ENCODE measurements at places on chromosomes 5 and 9. TPM values are rescaled to one million over a fixed set of nuclear protein-coding genes. Genes with fewer than 3 reads are reported as not detected.
A peak's percentile ranks its signal among the peaks of the same experiment; 100 is the strongest.

CAMK2A gene
- 4.9 TPM for total RNA-seq

INIP gene
- 12.6 TPM for total RNA-seq

PDE8B gene
- 22.2 TPM for total RNA-seq

SLC44A1 gene
- total RNA-seq, result 10.7 TPM

ACER2 gene
- 5.5 TPM for total RNA-seq

PSMB7 gene
- total RNA-seq, result 207 TPM

GRCh38 chr5:55599148-55600050 lies 64.6 kb upstream of the PLPP1 start:
- DNase-seq, result peak; percentile 70
- no peaks in the 10 kb centered on the region for H3K4me1 ChIP-seq
- no peaks in the 10 kb centered on the region for H3K36me3 ChIP-seq
- H3K27ac ChIP-seq, result peak overlapping the region; percentile 91

GRCh38 chr5:89444088-89444487 lies 561.1 kb upstream of the MEF2C start:
- H3K4me3 ChIP-seq, result no peak overlapping the region
- H3K36me3 ChIP-seq, result no peaks in the 10 kb centered on the region

- H3K27ac ChIP-seq, result peak overlapping the region; percentile 97
- no peaks in the 10 kb centered on the region for H3K4me1 ChIP-seq
- DNase-seq, result peak; percentile 90
- H3K4me3 ChIP-seq, result peak overlapping the region; percentile 63
- H3K27me3 ChIP-seq, result no peaks in the 10 kb centered on the region
- peaks cover 30% of the 10 kb centered on the region for H3K36me3 ChIP-seq
Observed at GRCh38 chr9:121299467-121300282, 31.7 kb downstream of the GSN start.

- H3K27ac ChIP-seq, result peak overlapping the region; percentile 75
- no peaks in the 10 kb centered on the region for H3K27me3 ChIP-seq
- peaks cover 22% of the 10 kb centered on the region for H3K4me1 ChIP-seq
- H3K4me3 ChIP-seq, result no peak overlapping the region
- H3K36me3 ChIP-seq, result no peaks in the 10 kb centered on the region
- DNase-seq, result no peak
Observed at GRCh38 chr5:67695369-67695768, 498.8 kb upstream of the CD180 start.

DNA sequence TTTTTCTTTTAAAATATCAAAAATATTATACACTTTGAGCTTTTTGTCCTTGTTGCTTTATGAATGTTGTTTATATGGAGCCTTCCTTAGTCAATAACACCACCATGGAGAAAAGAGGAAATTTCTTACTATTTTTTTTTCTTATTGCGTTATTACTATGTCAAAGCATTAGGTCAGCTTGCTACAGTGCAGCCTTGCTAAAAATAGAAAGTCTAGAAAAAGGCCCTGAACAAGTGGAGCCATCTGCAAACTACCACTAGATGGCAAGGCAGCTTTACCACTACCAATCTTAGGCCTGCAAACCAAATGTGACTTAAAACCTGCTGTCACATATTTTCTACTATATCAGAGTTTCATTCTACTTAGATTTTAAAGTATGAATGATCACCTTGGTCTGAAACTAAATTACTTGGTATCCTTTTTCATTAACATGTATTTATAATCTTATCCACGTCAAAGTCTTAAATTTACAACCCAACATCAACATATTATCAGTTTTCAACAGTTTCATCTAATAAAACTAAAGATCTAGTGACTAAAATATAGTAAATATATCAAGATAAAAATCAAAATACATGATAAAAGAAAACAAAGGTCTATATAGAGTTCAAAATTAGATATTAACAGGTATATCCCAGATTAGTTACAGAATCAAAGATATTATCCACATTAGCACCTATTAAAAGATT lies 113.1 kb upstream of the ACOT12 start:
- H3K4me1 ChIP-seq, result peaks cover 12% of the 10 kb centered on the region
- H3K4me3 ChIP-seq, result no peak overlapping the region
- H3K36me3 ChIP-seq, result no peaks in the 10 kb centered on the region

- H3K27ac ChIP-seq, result no peak overlapping the region
- no peak for DNase-seq
- no peaks in the 10 kb centered on the region for H3K4me1 ChIP-seq
- H3K4me3 ChIP-seq, result no peak overlapping the region
- no peaks in the 10 kb centered on the region for H3K27me3 ChIP-seq
Observed at GRCh38 chr5:177548495-177548894, 5.9 kb downstream of the FAM193B start.

DNA sequence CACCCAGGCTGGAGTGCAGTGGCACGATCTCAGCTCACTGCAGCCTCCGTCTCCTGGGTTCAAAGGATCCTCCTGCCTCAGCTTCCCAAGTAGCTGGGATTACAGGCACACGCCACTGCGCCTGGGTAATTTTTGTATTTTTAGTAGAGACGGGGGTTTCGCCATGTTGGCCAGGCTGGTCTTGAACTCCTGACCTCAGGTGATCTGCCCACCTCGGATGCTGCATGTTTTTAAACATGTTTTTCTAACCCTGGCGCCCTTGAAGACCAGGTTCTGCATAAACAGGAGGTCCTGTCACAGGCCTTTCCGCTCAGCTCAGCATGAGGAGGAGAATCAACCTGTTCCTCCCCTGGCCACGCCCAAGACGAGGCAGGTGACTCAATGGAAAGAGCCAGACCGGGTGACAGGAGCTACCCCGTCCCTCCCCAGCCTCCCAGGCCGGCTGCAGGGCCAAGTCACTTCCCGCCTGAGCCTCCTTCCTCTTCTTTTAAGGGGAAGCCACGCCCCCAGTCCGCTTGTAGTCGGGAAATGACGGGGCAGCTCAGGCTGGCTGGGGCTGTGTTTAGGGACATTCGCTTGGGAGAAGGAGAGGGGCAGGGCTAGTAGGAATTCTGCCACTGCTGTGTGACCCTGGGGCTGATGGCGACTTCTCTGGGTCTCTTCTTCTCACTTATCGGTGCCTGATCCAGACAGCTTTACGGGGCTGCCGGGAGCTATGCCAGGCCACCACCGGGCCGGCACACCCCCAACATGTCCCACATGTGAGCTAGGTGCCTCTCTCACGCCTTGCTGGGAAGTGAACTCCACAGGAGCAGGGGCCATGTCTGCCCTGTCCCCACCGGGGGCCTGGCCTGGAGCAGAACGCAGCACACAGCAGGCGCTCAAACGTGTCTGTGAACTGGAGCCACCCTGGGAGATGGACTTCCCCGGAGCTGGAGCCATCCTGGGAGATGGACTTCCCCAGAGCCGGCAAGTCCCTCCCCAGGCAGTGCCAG lies 6.1 kb downstream of the NOTCH1 start:
- H3K27ac ChIP-seq, result peak overlapping the region; percentile 71
- peak; percentile 96 for DNase-seq
- H3K4me1 ChIP-seq, result peaks cover 90% of the 10 kb centered on the region
- H3K36me3 ChIP-seq, result no peaks in the 10 kb centered on the region

DNA sequence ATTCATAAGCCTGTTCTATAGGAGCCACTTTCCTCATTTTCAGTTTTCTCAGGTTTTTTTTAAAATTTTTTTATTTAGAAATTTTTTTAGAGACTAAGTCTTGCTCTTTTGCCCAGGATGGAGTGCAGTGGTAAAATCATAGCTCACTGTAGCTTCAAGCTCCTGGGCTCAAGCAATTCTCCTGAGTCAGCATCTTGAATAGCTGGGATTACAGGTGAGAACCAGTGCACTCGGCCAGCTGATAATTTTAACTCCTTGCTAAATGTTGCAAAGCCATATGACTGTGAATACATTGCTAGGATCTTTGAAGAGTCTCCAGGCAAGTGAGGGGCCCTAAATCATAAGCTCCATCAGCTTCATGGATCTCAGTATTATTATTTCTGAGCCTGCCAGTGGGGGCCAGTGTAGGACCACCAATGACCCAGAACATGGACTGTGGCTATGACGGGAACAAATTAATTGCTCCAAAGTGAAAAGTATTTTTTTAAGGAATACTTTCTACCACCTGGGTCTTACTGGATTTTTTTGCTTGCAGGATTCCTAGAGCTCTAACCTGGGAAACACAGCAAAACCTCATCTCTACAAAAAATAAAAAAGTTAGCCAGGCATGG lies 5.7 kb upstream of the GAPVD1 start:
- no peaks in the 10 kb centered on the region for H3K27me3 ChIP-seq
- no peak overlapping the region for H3K4me3 ChIP-seq
- no peak for DNase-seq
- no peak overlapping the region for H3K27ac ChIP-seq
- H3K4me1 ChIP-seq, result no peaks in the 10 kb centered on the region

DNA sequence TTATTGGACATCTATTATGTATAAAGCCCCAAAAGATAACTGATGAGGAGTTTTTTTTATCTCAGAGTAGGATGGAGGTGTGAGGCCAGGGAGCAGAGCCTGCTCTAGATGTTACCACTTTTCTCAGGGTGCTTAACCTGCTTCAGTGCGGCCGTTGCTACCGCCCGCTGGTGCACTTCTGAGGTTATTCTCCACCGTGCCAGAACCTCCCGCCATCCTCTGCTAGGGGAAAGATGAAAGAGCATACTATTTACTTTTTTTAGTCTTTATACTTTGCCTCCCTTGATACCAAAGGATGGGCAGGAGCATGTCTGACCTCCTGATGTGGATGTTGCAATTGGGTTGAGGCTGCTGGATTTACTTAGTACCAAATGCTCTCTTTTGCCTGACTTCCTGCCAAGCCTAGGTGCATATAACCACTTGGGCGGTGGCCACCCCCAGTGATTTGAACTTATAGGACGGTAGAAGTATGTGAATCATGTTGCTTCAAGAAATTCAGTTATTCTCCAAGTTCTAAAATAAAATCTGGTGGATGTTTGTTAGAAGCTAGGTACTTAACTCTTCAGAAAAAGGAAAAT lies 71.1 kb upstream of the HSPB3 start:
- no peak for DNase-seq
- H3K4me3 ChIP-seq, result no peak overlapping the region
- no peaks in the 10 kb centered on the region for H3K27me3 ChIP-seq

GRCh38 chr9:137339045-137339907 lies 37.2 kb upstream of the NRARP start:
- H3K27ac ChIP-seq, result no peak overlapping the region
- H3K4me3 ChIP-seq, result no peak overlapping the region
- no peaks in the 10 kb centered on the region for H3K27me3 ChIP-seq
- DNase-seq, result no peak

GRCh38 chr5:170748951-170749471 lies 34.5 kb upstream of the GABRP start:
- no peak overlapping the region for H3K27ac ChIP-seq
- H3K4me1 ChIP-seq, result no peaks in the 10 kb centered on the region
- H3K36me3 ChIP-seq, result no peaks in the 10 kb centered on the region
- peak; percentile 49 for DNase-seq
- H3K27me3 ChIP-seq, result no peaks in the 10 kb centered on the region
- H3K4me3 ChIP-seq, result no peak overlapping the region

GRCh38 chr9:87479801-87480201 lies 17.9 kb upstream of the DAPK1 start:
- H3K27me3 ChIP-seq, result no peaks in the 10 kb centered on the region
- no peak overlapping the region for H3K4me3 ChIP-seq
- DNase-seq, result no peak
- H3K4me1 ChIP-seq, result no peaks in the 10 kb centered on the region
- no peak overlapping the region for H3K27ac ChIP-seq

GRCh38 chr5:36938129-36938528 lies 61.6 kb downstream of the NIPBL start:
- no peak overlapping the region for H3K4me3 ChIP-seq
- no peaks in the 10 kb centered on the region for H3K36me3 ChIP-seq
- no peak for DNase-seq

DNA sequence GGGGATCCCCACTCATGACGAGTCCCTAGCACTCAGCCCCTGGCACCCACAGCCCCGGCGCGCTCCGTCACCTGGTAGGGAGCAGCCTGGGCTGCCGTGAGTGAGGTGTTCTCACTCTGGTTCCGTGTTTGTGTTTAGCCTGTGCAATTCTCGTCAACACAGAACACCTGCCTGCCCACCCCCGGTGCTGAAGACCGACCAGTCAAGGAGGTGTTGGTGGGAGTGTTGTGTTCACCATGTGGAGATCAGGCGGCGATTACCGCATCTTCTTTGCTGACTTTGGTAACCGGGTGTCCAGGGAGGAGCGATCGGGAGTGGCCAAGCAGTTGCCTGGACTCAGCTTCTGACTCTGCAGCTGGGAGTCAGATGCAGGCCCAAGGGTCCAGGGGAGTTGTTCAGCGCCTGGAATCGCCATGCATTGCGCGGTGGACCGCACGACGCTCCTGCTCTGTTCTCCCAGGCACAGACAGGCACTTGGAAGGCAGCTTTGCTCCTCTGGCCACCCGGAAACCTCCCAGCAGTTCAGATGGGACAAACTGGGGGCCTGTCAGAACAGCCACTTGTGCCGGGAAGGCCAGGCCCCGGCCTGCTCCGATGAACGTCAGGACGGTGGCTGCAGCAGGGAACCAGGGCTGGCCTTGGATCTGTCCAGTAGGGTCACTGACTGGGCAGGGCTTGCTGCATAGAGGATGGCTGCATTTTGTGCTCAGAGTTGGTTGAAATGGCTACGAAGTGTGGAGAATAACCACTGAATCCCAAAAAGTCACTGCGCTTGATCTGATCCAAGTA lies 28.2 kb downstream of the EXOC3 start:
- no peak for DNase-seq
- H3K36me3 ChIP-seq, result peaks cover 9% of the 10 kb centered on the region
- no peaks in the 10 kb centered on the region for H3K4me1 ChIP-seq
- no peak overlapping the region for H3K27ac ChIP-seq
- H3K27me3 ChIP-seq, result no peaks in the 10 kb centered on the region

DNA sequence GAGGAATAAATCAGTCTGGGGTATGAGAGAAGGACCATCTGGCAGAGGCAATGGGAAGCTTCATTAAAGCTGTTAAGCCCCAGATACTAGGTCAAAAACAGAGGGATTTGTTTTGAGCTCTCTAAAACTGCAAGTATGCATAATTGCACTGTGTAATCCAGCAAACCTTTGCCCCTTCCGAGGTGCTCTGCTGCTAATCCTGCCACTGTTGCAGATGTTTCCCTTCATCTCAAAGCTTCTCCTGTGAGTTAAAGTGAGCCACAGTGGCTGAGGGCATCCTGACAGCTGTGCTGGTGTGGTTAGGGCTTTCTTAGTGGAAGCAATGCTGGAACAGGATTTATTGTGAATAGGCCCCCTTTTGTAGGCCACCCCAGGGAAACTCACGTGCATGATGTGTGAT lies 160.3 kb upstream of the TRPC7 start:
- no peak for DNase-seq
- no peaks in the 10 kb centered on the region for H3K27me3 ChIP-seq
- H3K4me3 ChIP-seq, result no peak overlapping the region
- H3K27ac ChIP-seq, result no peak overlapping the region
- no peaks in the 10 kb centered on the region for H3K4me1 ChIP-seq
- no peaks in the 10 kb centered on the region for H3K36me3 ChIP-seq

DNA sequence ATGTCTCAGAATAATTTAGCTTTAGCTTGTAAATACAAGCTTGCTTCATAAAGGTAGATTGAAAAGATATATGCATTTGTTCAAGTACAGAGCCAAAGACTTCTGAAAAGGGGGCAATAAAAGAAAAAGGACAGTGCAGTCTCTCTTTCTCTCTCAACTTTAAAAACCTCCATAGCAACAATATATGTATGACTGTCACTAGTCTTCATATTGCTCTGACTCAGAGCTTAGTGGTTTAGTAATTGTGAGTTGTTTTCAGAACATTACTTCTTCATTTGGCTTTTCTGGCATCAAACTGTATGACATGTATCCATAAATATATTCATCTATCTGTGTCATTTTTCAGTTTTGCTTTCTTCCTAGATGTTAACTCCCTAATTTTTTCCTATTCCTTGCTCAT lies 194.6 kb upstream of the KIF2A start:
- H3K27ac ChIP-seq, result no peak overlapping the region
- H3K4me3 ChIP-seq, result no peak overlapping the region
- no peaks in the 10 kb centered on the region for H3K36me3 ChIP-seq

GRCh38 chr5:130795037-130795436 lies 370.0 kb downstream of the HINT1 start:
- no peak overlapping the region for H3K27ac ChIP-seq
- DNase-seq, result no peak
- H3K27me3 ChIP-seq, result no peaks in the 10 kb centered on the region
- no peaks in the 10 kb centered on the region for H3K36me3 ChIP-seq

All from right atrium auricular region (tissue), 2 donors.